ENCODE measurements at places on chromosomes 6 and 20.

- peaks cover 53% of the 10 kb centered on the region for H3K4me1 ChIP-seq
- H3K36me3 ChIP-seq = no peaks in the 10 kb centered on the region
- peak; percentile 65 for DNase-seq
- peak overlapping the region; percentile 83 for H3K27ac ChIP-seq
- no peaks in the 10 kb centered on the region for H3K27me3 ChIP-seq
Measured at GRCh38 chr6:119137194-119138072, 59.0 kb upstream of the FAM184A start.

DNA sequence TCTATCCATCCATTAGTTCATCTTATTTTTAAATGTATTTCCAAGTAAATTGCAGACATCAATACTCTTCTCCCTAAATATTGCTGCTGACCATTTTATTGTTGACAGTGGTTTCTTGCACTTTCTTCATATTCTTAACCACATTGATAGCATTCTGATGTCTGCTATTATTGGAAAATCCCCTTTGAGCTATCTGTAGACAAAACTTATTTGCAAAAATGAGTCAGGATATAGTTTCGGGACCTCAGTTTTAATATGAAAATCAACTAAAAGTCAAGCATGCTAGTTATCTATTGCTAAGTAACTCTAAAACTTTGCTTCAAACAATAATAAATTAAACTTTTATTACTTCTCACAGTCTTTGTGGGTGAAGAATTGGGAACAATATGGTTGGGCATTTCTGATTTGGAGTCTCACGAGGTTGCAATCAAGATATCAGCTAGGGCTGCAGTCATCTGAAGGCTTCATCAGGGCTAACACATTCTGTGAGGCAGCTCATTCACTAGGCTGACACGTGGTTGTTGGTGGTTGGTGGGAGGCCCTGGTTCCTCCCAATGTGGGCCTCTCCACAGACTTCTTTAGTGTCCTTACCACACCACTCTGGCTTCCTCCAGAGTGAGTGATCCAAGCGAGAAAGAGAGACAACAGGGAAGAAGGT, 32.7 kb downstream of the CD109 start:
- H3K27me3 ChIP-seq = no peaks in the 10 kb centered on the region
- no peaks in the 10 kb centered on the region for H3K4me1 ChIP-seq
- no peaks in the 10 kb centered on the region for H3K36me3 ChIP-seq
- no peak overlapping the region for H3K27ac ChIP-seq

DNA sequence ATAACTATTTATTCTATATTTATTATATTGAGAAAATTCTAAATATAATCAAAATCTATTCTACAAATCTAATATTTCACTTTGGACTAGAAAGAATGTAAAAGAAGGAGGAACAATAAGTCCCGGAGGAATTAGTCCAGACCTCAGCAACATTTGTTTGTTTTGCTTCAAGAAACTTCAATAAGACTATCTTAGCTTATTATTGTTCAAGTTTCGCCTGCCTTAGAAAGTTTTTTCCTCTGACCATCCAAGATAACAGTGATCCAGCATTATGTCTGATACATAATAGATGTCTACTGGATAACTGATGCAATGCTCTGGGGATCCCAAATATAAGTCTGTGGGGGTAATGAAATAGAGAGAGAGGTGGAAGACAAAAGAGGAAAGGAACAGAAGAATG, 28.7 kb upstream of the NT5E start:
- H3K4me1 ChIP-seq = no peaks in the 10 kb centered on the region
- DNase-seq = no peak
- H3K4me3 ChIP-seq = no peak overlapping the region
- no peaks in the 10 kb centered on the region for H3K36me3 ChIP-seq
- no peaks in the 10 kb centered on the region for H3K27me3 ChIP-seq

GRCh38 chr6:100160930-100161329, 166.9 kb upstream of the MCHR2 start:
- H3K36me3 ChIP-seq = no peaks in the 10 kb centered on the region
- H3K4me3 ChIP-seq = no peak overlapping the region
- H3K27me3 ChIP-seq = 0 out of 3 replicates have a peak, but pooled peaks cover 2% of the 10 kb centered on the region
- H3K27ac ChIP-seq = no peak overlapping the region
- H3K4me1 ChIP-seq = no peaks in the 10 kb centered on the region
- no peak for DNase-seq

GRCh38 chr20:1281279-1282057, 15.4 kb downstream of the SNPH start:
- H3K36me3 ChIP-seq = no peaks in the 10 kb centered on the region
- H3K27ac ChIP-seq = no peak overlapping the region
- no peaks in the 10 kb centered on the region for H3K27me3 ChIP-seq
- no peak for DNase-seq
- H3K4me3 ChIP-seq = no peak overlapping the region
- H3K4me1 ChIP-seq = peaks cover 15% of the 10 kb centered on the region

DNA sequence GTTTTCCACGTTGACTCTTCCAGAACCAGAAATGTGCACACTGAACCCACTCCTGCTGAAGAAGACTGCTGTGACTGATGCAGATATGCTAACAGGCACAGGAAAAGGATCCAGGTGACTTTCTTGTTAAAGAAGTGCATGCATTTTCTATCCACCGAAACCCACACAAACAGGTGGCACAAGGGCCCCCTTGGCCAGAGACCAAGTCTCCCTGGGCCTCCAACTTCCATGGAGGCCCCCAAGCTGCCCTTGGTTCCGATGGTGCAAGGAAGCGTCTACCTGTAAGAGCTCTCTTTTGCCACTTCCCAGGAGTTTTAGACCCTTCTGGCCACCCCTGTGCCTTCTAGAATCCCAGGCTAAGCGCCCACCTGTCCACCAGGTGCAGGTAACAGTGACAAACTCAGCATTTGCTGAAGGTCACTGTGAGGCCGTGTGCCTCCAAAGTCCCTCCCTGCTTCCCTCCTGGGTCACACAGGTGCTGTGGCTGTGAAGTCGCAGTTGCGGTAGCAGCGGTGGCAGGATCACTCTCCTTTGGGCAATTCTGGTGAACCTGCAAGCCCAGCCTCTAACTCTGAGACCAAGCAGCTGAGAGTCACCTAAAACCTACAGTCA, 134.8 kb downstream of the PXDC1 start:
- H3K36me3 ChIP-seq = no peaks in the 10 kb centered on the region
- H3K4me1 ChIP-seq = peaks cover 4% of the 10 kb centered on the region
- no peak overlapping the region for H3K4me3 ChIP-seq
- no peak for DNase-seq

DNA sequence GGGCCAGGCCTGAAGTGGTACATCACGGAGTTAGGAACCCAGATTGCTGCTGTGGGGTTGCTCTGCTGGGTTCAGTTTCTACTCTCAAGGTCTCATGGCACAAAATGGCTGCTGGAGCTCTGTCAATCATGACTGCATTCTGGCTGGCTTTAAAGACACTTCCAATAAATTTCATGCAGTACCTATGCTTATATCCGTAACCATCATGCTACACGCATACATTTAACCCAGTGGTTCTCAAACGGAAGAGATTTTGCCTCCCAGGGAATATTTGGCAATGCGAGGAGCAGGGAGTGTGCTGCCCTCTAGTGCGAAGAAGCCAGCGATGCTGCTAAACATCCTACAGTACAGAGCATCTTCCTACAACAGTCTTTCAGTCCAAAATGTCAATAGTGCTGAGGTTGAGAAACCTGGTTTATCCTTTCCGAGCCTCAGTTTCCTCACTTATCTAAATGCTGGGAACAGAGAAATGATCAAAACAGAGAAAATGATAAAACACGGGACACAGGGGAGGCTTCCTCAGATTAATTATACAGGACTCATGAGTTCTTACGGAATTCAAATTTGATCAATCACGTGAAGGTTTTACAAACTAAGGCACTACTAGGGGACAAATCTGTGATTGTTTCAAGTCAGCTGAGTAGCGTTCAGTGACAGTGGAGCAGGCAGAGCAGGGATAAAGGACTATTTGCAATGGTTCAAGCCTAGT, 9.6 kb upstream of the SLC2A10 start:
- no peaks in the 10 kb centered on the region for H3K36me3 ChIP-seq
- no peak overlapping the region for H3K27ac ChIP-seq
- no peaks in the 10 kb centered on the region for H3K27me3 ChIP-seq
- 0 out of 3 replicates have a peak, but pooled peaks cover 5% of the 10 kb centered on the region for H3K4me1 ChIP-seq

DNA sequence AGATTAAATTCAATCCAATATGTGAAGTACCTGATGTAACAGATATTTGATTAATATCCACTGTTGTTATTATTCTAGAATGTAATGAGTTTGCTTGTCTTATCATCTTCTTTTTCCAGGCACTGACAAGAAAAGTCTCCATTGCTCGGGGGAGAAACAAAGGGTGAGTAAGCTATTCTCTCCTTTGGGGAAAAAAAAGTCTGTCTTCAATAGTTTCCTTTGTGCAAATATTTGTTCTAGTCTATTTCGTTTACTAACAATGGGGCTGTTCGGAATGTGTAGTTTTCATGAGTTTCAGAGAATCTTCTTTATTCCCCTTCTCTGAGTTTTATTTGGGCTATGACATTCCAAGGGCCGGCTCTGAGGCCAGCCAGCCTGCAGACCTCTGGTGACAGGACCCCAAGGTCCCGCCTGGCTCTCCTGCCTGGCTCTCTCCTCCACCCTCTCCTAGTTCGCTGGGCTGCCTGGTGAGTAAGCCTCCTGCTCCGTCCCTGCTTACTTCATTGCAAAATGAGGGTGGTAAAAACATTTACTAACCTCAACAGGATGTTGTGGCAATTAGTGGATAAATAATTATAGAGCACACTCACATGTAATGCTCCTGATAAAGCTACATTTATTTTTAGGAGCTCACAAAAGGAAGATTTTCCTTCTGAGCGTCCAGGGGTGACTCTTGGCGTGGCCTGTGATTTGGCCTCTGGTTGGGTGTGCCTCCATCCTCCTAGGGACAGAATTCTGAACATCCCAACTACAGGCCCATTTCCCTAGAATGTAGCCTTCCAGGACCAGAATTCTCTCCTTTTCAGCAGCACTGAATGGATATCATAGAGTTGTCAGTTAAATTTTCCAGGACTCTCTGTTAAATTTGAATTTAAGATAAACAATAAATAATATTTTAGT, 43.1 kb upstream of the SNX9 start:
- no peak overlapping the region for H3K4me3 ChIP-seq
- no peaks in the 10 kb centered on the region for H3K27me3 ChIP-seq
- H3K4me1 ChIP-seq = peaks cover 5% of the 10 kb centered on the region
- no peak for DNase-seq
- H3K27ac ChIP-seq = no peak overlapping the region
- H3K36me3 ChIP-seq = no peaks in the 10 kb centered on the region

DNA sequence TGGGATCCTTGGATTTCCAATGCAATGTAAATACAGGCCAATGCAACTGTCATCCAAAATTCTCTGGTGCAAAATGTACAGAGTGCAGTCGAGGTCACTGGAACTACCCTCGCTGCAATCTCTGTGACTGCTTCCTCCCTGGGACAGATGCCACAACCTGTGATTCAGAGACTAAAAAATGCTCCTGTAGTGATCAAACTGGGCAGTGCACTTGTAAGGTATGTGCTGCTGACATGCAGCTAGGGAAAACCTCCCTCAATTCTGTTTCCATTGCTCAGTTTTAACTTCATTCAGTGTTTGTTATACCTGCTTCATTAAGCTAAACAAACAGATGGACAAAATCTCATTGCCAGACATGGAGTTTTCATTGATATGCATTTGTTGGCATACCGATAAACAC, 397.1 kb downstream of the ARHGAP18 start:
- no peaks in the 10 kb centered on the region for H3K27me3 ChIP-seq
- H3K4me3 ChIP-seq = no peak overlapping the region
- no peaks in the 10 kb centered on the region for H3K36me3 ChIP-seq
- H3K4me1 ChIP-seq = no peaks in the 10 kb centered on the region
- no peak overlapping the region for H3K27ac ChIP-seq
